Trophoblast cell (in vitro differentiated cells and primary cell): ENCODE measurements at places on chromosomes 6 and 20.

- DNase-seq: no peak
These were observed 210.5 kb downstream of the FARS2 start for GRCh38 chr6:5471637-5472398.

- no peak for DNase-seq
These were observed 56.7 kb upstream of the CDYL start for GRCh38 chr6:4719491-4719890.

GRCh38 chr6:2940010-2940850, 31.1 kb downstream of the SERPINB6 start:
- no peak for DNase-seq

DNA sequence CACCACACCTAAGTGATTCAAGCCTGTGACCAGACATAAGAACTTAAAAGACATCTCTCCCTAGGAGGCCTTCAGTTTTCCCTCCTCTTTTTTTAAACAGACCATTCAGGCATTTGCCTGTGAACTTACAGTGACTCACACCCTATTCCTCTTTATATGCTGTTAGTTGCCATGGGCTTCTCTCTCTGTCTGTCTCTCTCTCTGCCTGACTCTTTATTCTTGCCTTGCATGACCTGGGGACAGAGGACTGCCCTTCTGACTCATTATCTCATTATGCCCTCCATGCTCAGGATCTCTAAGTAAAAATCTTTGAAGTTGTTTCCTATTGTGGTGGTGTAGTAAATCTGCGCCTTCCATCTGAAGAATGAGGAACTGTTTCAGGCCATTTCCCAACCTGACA, 442.2 kb upstream of the MAN1A1 start:
- DNase-seq: peak; percentile 64
